ENCODE measurements at places on chromosomes 6 and 20.
A peak's percentile ranks its signal among the peaks of the same experiment; 100 is the strongest.

DNA sequence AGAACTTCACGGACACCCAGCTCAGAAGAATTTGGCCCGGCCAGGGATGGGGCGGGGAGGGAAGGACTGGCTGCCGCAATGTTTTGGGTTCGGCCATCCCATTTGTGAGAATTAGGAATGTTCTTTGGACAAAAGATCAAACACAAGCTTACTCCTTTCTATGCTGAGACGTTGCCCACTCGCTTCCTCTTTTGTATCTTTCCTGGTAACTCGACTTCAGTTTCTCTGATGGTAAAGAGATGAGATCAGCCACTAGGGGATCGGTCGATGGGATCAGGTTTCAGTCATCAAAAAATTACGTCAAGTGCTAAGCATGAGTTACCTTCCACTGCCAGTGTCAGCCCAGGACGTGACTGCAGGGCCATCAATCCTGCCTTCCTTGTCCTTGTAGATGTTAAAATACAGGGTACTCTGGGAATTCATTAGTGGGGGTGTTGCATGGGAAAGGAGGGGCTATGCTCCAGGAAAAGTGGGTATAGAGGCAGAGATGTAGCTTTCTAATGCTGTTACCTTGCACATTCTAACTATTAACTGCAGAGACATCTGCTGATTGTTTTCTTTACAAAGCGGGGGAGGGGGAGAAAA, 190.2 kb downstream of the TSHZ2 start:
- no peak for DNase-seq

DNA sequence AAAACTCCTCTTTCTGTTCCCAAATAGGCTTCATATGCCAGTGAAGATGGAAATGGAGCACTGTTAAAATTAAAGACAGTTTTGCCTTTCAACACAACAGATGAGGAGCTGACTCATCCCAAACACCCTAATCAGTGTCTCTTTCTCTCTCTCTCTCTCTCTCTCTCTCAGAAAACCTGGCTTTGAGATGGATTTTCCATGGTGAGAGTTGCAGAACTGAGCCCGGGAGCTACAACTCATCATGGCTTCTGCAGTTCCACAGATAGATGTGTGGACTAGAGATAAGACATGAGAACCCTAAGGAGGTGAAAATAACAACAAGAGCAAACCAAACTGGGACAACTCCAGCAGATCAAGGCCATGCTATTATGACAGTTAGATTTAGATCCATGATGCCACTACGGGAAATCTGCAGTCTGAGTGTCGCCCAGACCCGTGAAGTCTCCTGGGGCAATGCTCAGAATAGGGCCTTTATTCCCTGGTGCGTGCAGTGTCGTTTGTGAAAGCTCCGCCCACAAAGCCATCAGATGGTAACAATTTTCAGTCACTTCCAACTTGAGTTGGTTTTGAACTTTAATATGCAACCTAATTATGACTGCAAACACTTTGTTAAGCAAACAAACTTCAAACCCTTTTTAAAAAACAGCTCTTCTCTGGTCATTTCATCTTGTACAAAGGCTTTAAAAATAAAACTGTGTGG, 338.2 kb upstream of the PREP start:
- DNase-seq = no peak

DNA sequence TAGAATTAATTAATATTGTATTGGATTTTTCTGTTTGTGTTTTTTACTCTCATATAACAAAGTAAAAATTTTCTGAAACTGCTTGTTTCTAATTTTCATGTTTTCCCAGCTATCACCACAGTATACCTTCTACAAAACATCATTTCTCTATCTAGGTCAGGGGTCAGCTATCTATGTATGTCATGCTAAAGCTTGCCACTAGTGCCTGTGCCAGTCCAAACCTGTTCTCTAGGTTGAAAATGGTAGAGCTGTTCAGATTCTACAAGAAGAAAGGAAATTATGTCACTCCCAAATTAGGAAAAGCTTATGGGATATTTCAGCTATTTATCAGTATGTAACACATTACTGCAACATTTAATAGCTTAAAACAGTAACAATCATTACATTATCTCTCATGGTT, 5.8 kb upstream of the ME1 start:
- DNase-seq = no peak

- DNase-seq = no peak
Measured at GRCh38 chr20:63394069-63394919, 33.1 kb upstream of the CHRNA4 start.

DNA sequence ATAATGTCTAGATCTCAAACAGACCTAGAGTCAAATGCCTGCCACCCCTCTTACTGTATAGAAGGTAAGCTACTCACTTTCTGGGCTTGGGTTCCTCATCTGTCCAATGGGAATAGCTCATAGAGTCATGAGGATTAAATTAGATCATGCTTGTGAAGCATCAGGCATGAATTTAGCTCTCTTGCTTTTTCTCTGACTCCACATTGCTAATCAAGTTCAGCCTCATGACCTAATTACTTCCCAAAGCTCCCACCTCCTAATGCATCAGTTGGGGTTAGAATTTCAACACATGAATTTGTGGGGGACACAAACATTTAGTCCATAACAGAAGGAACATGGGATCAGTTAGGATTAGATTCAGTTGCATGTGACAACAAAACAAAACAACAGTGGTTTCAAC, 4.6 kb upstream of the DDX27 start:
- DNase-seq = no peak

GRCh38 chr6:118912646-118913045, 18.7 kb downstream of the ASF1A start:
- DNase-seq = no peak

GRCh38 chr20:40775561-40776146, 86.6 kb upstream of the MAFB start:
- DNase-seq = no peak

GRCh38 chr20:57200882-57201695, 65.4 kb downstream of the BMP7 start:
- DNase-seq = no peak

DNA sequence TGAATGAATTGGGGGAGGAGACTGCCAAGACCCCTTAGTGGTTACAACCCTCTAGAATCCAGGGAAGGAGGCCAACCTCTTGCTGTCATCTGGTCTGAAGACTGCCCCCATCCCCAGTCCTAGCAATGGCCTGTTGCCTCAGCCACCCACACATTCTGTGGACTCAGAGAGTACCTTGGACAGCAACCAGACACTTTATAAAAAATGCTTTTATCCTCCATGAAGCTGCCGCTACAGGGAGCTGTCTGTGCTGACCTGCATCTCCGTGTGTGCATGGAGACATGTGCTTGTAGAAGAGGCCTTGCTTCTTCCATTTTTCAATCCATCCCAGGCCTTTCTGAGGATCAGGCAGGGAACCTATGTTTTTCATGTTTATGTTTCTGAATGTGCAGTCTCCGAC, 15.2 kb downstream of the CDH22 start:
- DNase-seq = no peak

DNA sequence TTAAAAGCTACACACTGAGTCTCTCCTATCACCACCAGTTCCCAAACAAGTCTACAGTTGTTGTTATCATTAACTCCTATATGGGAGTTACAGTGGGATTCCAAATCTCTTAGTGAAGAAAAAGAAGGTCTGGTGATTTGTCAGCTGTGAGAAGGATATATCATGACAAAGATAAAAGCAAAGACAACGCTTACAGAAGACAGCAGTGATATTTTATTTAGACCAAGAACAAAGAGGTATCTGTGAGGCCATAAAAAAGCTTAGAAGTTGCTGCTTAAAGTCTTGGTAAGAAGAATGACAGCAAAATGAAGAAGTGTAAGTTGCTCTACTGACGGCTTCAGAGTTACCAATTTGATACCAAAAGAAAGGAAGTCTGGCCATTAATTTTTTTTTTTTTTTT, 47.2 kb downstream of the CHD6 start:
- no peak for DNase-seq

- peak; percentile 74 for DNase-seq
Measured at GRCh38 chr20:2742934-2743559, 50.5 kb downstream of the EBF4 start.

DNA sequence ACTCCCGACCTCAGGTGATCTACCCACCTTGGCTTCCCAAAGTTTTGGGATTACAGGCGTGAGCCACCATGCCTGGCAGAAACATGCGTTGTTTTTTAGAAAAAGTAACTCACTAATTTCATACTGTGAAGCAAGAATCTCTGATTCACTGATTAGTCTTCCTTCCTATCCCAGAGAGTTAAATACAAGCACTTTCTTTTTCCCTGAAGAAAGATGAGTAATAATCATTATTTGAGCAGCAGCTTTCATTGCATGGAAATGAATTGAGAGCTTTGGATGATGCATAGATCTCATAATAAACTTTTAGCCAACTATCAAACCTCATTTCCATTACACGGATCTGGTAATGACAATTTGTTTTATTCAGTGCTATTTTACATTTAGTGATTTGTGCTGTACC, 892.5 kb upstream of the EYS start:
- no peak for DNase-seq

DNA sequence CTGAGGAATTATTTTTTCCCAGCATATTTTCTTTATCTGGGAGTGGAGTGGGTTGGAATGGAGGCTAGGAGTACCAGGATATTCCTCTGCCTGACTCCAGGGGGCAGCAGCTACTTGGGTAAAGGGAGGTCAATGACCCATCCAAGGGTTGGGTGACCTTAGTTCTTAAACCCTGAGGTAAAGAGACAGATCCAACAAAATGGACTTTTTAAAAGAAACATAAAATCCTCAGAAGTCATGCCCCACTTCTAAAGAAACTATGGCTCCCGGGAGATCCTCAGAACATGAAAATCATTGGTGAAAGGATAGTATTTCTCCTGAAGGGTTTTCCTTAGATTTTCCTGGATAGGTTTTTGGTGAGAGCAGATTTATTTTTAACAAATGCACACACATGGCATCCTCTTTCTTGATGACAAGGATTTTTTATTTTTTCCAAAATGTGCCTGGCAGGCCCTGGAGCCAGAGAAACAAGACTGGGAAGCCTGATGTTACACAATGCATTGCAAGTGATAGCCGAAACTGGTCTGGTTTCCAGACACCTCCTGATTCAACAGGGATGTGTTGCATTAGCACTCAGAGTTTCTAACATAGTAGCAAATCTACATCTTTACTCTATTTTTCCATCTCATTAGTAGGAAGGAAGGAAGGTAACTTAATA, 240.9 kb upstream of the BTBD3 start:
- no peak for DNase-seq

DNA sequence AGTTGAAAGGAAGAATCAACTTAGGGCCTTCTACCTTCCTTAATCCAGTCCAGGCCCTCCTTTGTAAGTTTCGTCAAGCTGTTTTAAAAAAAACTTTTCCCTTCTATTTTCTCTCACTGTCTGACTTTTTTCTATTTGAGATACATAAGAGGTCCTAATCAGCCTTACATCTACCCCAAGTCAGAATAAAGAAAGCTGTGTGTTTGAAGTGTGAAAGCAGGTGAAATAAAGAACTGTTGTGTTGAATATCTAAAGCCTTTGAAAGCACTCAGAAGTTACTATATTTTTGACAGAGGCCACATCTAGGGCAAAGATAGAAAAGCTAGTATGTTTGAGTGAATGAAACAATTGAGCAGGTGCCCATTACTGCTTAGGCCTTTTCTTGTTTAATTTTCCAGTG, 35.5 kb downstream of the SH3BGRL2 start:
- no peak for DNase-seq

DNA sequence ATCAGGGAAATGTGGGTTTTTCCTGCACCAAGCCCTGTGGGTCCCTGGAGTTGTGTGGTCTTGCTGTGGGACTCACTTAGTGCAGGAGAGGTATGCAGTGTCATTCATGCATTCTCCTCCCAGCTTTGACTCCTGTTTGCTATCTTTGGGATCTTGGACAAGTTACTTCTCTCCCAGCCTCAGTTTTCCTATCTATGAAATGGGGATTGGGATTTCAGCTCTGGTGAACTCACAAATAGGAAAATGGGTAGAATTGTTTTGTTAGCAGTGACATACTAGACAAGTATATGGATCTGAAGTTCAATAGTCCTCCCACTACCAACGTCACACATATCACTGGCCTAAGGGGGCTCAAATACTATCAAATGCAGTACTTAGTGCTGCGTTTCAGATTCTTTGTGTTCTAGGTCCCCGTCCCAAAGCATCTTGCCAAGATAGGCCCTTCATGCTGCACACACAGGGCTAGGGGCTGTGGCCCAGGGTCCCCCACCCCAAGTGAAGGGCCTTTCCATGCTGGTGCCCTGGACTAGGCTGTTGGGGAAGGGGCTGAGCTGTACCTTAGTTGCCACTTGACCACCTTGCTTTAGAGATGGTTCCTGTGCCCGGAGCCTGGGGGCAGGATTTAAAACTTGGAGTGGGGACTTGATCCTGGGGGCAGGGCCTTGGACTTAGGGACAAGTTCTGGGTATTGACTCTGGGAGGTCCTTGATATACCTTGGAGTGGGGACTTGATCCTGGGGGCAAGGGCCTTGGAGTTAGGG, 98.0 kb downstream of the TOX2 start:
- DNase-seq = no peak

DNA sequence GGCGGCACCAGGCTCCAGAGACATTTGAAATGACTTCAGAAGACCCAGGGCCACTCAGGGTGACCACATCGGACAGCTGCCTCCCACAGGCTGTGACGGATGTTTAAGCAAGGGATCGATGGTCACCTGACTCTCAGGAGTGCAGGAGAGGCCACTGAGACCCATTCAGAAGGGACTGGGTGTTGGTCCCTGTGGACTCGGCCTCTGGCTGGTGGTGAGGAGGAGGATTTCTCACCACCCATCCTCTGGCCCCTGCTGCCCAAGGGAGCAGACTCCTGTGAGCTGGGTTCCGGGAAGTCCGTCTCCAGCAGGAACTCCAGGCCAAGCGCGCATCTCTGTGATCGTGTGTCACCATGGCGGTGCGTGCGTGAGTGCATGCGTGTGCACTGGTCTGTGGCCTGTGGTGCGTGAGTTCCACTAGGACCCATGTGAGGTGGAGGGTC, 25.5 kb downstream of the NPEPL1 start:
- no peak for DNase-seq

GRCh38 chr6:7446619-7447325, 57.2 kb downstream of the RIOK1 start:
- no peak for DNase-seq

GRCh38 chr6:159899994-159900745, 9.4 kb downstream of the MAS1 start:
- no peak for DNase-seq

DNA sequence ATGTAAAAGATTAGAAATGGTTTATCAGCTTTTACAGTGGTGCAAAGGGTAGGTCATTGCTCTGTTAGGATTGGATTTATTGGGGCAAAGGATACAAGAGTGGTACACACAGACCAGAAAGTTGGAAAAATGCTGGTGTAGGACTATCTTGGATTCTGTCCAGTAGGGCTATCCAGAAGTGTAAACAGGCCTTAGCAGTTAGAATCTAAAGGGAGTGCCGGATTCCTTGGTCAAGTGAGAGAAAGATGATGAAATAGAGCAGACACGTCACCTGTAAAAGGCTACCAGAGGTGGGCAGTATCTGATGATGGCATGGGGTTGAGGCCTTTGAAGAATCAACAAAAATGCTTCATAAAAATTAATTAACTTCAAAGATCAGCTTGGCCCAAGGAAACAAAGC, 975.9 kb downstream of the KIF16B start:
- DNase-seq = no peak

GRCh38 chr6:72140795-72141194, 254.4 kb downstream of the RIMS1 start:
- DNase-seq = no peak

DNA sequence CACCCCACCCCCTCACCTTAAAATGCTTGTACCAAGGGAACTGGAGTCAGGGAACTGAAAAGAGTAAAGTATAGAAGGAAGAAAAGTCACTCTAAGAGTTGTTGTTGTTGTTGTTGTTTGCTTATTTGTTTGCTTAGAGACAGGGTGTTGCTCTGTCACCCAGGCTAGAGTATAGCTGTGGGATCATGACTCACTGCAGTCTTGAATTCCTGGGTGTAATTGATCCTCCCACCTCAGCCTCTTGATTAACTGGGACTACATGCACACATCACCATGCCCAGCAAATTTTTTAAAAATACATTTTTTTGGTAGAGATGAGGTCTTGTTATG, 681.6 kb upstream of the GJE1 start:
- DNase-seq = no peak

Data from activated gamma-delta T cell treated with Interleukin-2 at 50 U/mL for 16 hours (primary cell).